ENCODE measurements at places on chromosomes 3 and 15. TPM values are rescaled to one million over a fixed set of nuclear protein-coding genes. Genes with fewer than 3 reads are reported as not detected.
A peak's percentile ranks its signal among the peaks of the same experiment; 100 is the strongest.

- no peak overlapping the region for H3K4me3 ChIP-seq
- H3K4me1 ChIP-seq, result peaks cover 4% of the 10 kb centered on the region
- no peak overlapping the region for H3K27ac ChIP-seq
- no peak for DNase-seq
These were observed 32.1 kb downstream of the SLC22A14 start for GRCh38 chr3:38314112-38314763.

DNA sequence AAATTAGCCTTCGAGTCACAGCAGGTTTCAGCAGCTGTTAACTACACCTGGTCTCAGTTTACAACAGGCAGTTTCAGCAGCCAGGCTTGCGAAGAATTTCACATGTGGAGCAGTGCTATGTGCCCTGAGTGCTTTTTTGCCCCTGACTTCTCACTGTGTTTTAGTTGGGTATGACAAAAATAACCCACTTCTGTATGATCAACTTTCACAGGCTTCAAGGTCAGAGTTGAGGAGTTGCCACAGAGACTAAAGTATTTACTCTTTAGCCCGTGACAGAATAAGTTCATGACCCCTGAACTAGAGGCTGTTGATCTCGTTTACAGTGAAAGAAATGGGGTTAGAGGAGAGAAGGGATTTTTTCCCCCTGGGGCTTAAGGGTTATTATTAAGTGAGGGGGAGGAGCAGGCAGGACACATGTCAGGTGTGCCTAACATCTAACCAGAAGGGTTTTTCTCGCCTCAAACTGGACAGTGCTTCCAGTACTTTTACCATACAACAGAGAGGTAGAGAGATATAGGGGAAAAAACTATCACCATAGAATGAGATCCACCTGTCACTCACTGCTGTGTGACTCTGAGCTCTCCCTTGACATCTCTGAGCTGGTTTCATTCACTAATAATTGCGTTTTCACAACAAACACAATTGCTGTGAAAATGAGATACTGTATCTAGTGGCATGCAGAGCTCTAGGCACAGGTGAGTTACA, 14.0 kb upstream of the TOPBP1 start:
- no peaks in the 10 kb centered on the region for H3K36me3 ChIP-seq
- no peaks in the 10 kb centered on the region for H3K27me3 ChIP-seq
- H3K4me3 ChIP-seq, result no peak overlapping the region
- H3K27ac ChIP-seq, result no peak overlapping the region

Gene FSTL1
- 104 TPM for total RNA-seq

Gene SNX22
- total RNA-seq, result 13.8 TPM

- DNase-seq, result no peak
- H3K27ac ChIP-seq, result no peak overlapping the region
- H3K4me1 ChIP-seq, result no peaks in the 10 kb centered on the region
- no peak overlapping the region for H3K4me3 ChIP-seq
- no peaks in the 10 kb centered on the region for H3K27me3 ChIP-seq
These were observed 37.3 kb upstream of the POU1F1 start for GRCh38 chr3:87313641-87314040.

DNA sequence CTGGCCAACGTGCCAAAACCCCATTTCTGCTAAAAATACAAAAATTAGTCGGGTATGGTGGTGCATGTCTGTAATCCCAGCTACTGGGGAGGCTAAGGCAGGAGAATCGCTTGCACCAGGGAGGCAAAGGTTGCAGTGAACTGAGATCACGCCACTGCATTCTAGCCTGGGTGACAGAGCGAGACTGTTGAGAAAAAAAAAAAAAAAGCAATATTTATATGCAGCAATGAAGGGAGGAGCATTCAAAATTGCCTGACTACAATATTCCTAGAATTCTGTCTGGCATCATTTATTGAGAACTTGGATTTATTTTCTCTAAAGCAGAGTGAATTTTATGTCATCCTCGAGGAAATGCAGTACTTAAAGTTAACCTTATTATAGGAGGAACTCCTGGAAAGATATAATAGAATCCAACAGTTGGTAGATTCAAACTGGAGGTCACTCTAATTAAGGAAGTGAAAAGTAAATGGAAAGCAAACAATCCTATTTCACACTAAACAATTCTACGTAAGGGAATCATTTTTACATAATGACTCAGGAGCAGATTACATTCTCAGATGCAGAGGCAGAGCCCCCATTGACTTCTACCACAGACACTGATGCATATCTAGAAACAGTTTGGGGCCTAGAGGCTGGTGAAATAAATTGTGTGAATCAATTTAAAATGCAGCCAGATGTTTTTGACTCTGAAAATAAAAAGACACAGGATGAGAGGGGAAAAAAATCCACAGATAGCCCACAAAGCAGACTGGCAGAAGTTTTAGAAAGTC, 82.1 kb upstream of the FHIT start:
- no peak overlapping the region for H3K27ac ChIP-seq
- H3K4me3 ChIP-seq, result no peak overlapping the region
- no peaks in the 10 kb centered on the region for H3K4me1 ChIP-seq
- DNase-seq, result no peak
- H3K36me3 ChIP-seq, result no peaks in the 10 kb centered on the region
- H3K27me3 ChIP-seq, result no peaks in the 10 kb centered on the region

GRCh38 chr15:74265046-74265639, 29.0 kb downstream of the CCDC33 start:
- H3K4me1 ChIP-seq, result no peaks in the 10 kb centered on the region
- no peaks in the 10 kb centered on the region for H3K27me3 ChIP-seq
- no peak overlapping the region for H3K27ac ChIP-seq

Gene SLC24A5
- not detected for total RNA-seq

- no peaks in the 10 kb centered on the region for H3K27me3 ChIP-seq
- no peak for DNase-seq
- H3K4me1 ChIP-seq, result no peaks in the 10 kb centered on the region
- no peak overlapping the region for H3K4me3 ChIP-seq
These were observed 244.2 kb upstream of the EPHA3 start for GRCh38 chr3:88863196-88863595.

GRCh38 chr3:159733194-159733860, 255.3 kb upstream of the IL12A start:
- no peak for DNase-seq
- H3K36me3 ChIP-seq, result no peaks in the 10 kb centered on the region

DNA sequence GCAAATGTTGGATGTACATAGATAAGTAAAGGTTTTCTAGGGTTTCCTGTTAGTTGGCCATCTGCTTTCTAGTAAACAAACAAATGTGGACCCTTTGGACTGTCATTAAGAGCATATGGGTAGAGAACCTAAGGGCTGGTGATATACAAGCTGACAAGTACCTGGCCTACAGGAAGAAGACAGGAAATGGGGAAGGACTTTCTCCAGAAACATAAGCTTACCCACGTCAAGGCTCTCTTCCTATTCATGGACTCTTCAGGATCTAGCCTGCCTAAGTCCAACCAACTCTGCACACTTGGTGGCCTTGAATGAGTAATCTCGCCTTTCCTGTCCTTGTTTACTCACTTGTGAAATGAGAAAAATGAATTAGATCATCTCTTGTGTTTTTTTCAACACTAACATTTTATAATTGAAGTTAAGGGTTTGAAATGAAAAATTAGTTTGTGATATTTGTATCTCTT, 22.2 kb upstream of the GOLIM4 start:
- no peak for DNase-seq
- H3K4me1 ChIP-seq, result peaks cover 3% of the 10 kb centered on the region
- H3K27me3 ChIP-seq, result no peaks in the 10 kb centered on the region
- H3K36me3 ChIP-seq, result no peaks in the 10 kb centered on the region

Gene RAB27A
- 59.9 TPM for total RNA-seq

Gene SKOR1
- 0.69 TPM for total RNA-seq

GRCh38 chr15:25905140-25905539, 42.0 kb upstream of the ATP10A start:
- no peaks in the 10 kb centered on the region for H3K4me1 ChIP-seq
- H3K36me3 ChIP-seq, result no peaks in the 10 kb centered on the region
- H3K27ac ChIP-seq, result no peak overlapping the region
- no peak overlapping the region for H3K4me3 ChIP-seq
- no peaks in the 10 kb centered on the region for H3K27me3 ChIP-seq
- no peak for DNase-seq

Gene ALPK3
- 0.74 TPM for total RNA-seq

Gene CYP1A2
- not detected for total RNA-seq

- H3K36me3 ChIP-seq, result no peaks in the 10 kb centered on the region
- H3K27ac ChIP-seq, result no peak overlapping the region
These were observed 108.8 kb upstream of the SLC25A36 start for GRCh38 chr3:140832883-140833282.

DNA sequence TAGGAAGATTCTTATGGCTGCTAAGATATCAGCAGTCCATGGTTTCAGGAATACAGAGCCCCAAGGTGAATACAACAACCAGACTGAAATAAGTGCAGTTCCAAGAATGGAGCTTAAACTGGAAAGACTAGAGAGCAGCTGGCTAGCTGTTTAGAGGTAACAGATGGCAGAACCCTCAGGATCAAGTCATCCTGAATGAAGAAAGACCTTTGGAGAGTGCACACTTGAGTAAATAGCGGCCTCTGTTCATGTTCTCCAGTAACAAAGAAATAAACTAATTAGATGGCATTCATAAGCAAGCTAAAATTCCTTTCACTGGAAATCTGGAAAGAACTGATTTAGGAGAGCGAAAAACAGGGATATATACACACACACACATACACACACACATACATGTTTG, 968.4 kb downstream of the FHIT start:
- no peak for DNase-seq
- H3K4me3 ChIP-seq, result no peak overlapping the region
- no peak overlapping the region for H3K27ac ChIP-seq
- H3K4me1 ChIP-seq, result no peaks in the 10 kb centered on the region
- H3K36me3 ChIP-seq, result no peaks in the 10 kb centered on the region

Gene NECTIN3
- 5.8 TPM for total RNA-seq

DNA sequence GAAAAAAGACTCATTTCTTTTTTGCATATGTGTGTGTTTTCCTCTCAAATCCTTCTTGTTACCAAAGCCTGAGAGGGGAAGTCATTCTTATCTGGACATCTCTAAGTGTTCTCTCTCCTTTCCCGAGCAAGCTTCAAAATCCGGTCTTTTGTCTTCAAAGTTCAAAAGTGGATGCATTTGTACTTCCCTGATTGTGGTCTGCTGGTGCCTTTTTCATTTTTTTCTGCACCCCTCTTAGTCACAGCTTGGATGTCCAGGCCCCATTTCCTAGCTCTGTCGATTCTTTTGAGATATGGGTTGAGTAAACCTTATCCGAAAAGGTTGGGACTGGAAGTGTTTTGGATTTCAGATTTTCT, 34.8 kb downstream of the EHD4 start:
- DNase-seq, result no peak
- H3K36me3 ChIP-seq, result peaks cover 36% of the 10 kb centered on the region
- no peaks in the 10 kb centered on the region for H3K27me3 ChIP-seq
- H3K27ac ChIP-seq, result peak overlapping the region; percentile 85
- H3K4me1 ChIP-seq, result peaks cover 36% of the 10 kb centered on the region

- peaks cover 31% of the 10 kb centered on the region for H3K27me3 ChIP-seq
- no peaks in the 10 kb centered on the region for H3K4me1 ChIP-seq
- H3K4me3 ChIP-seq, result no peak overlapping the region
- DNase-seq, result no peak
These were observed 289.0 kb downstream of the TLE3 start for GRCh38 chr15:69808756-69809155.

- H3K4me3 ChIP-seq, result no peak overlapping the region
- no peak overlapping the region for H3K27ac ChIP-seq
- no peaks in the 10 kb centered on the region for H3K27me3 ChIP-seq
- no peaks in the 10 kb centered on the region for H3K36me3 ChIP-seq
- DNase-seq, result no peak
These were observed 2.9 kb downstream of the SAMD7 start for GRCh38 chr3:169914321-169914720.

Gene IMPG2
- total RNA-seq, result 0.58 TPM

Gene MNS1
- 2.0 TPM for total RNA-seq

GRCh38 chr3:188944108-188944507, 227.7 kb upstream of the TPRG1 start:
- H3K36me3 ChIP-seq, result no peaks in the 10 kb centered on the region
- peaks cover 11% of the 10 kb centered on the region for H3K4me1 ChIP-seq
- no peaks in the 10 kb centered on the region for H3K27me3 ChIP-seq
- DNase-seq, result no peak
- H3K27ac ChIP-seq, result no peak overlapping the region

Gene TAGLN3
- not detected for total RNA-seq

- H3K27ac ChIP-seq, result no peak overlapping the region
- no peak overlapping the region for H3K4me3 ChIP-seq
- DNase-seq, result no peak
- peaks cover 72% of the 10 kb centered on the region for H3K27me3 ChIP-seq
- H3K4me1 ChIP-seq, result no peaks in the 10 kb centered on the region
These were observed 250.4 kb downstream of the TJP1 start for GRCh38 chr15:29571792-29572431.

Gene RTP2
- total RNA-seq, result not detected

- no peak for DNase-seq
- no peaks in the 10 kb centered on the region for H3K36me3 ChIP-seq
- no peaks in the 10 kb centered on the region for H3K4me1 ChIP-seq
These were observed 1010.3 kb downstream of the NAALADL2 start for GRCh38 chr3:175869404-175869803.

- DNase-seq, result no peak
- no peak overlapping the region for H3K4me3 ChIP-seq
- H3K36me3 ChIP-seq, result peaks cover 42% of the 10 kb centered on the region
- no peaks in the 10 kb centered on the region for H3K27me3 ChIP-seq
These were observed 52.0 kb downstream of the HRH1 start for GRCh38 chr3:11206316-11206715.

- no peaks in the 10 kb centered on the region for H3K27me3 ChIP-seq
- H3K4me1 ChIP-seq, result no peaks in the 10 kb centered on the region
- DNase-seq, result peak; percentile 61
- no peak overlapping the region for H3K4me3 ChIP-seq
- H3K27ac ChIP-seq, result no peak overlapping the region
These were observed 25.2 kb downstream of the ARPP21 start for GRCh38 chr3:35664460-35664919.

DNA sequence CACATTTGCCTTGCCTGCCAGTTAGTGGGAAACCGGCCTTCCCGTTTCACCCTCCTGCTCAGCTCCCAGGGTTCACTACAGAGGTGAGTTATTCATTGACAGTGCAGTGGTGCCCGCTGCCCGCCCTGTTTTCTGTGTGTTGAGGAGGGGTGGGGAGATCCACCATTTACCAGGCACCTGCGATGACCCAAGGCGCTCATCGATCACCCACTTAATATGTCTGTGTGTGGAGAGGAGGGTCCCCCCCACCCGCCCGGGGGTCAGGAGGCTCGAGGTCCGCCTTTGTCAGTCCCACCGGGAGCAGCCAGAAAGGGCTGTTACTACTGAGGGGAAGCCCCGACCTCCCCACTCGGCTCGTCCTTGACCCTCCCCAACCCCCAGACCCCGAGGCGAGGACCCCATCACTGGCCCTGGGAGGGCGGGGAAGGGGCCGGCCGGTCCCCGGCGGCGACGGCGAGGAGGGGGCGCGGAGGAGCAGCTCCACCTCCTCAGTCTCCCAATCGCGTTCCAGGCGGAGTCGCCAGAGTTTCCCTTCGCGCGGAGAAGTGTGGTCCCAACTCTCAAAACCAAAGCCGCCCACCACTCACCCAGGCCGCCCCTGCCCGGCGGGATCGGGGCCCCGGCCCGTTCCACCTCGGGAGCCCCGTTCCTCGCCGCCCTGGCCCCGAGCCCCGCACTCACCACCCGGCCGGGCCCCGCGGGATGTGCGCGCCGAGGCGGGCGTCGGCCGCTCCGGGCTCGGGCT, 1.1 kb downstream of the PLXNB1 start:
- peaks cover 94% of the 10 kb centered on the region for H3K4me1 ChIP-seq
- DNase-seq, result no peak
- H3K36me3 ChIP-seq, result peaks cover 23% of the 10 kb centered on the region
- H3K27me3 ChIP-seq, result no peaks in the 10 kb centered on the region
- peak overlapping the region; percentile 76 for H3K4me3 ChIP-seq

GRCh38 chr3:16437640-16438039, 75.9 kb downstream of the RFTN1 start:
- no peaks in the 10 kb centered on the region for H3K27me3 ChIP-seq
- peaks cover 11% of the 10 kb centered on the region for H3K36me3 ChIP-seq
- no peak for DNase-seq
- H3K4me1 ChIP-seq, result peaks cover 31% of the 10 kb centered on the region
- H3K4me3 ChIP-seq, result no peak overlapping the region

All from spleen (tissue), 13 donors.